ENCODE measurements at places on chromosomes 4 and X.
A peak's percentile ranks its signal among the peaks of the same experiment; 100 is the strongest.

- no peak for DNase-seq
These were observed 43.7 kb downstream of the SLC10A7 start for GRCh38 chr4:146478009-146478408.

DNA sequence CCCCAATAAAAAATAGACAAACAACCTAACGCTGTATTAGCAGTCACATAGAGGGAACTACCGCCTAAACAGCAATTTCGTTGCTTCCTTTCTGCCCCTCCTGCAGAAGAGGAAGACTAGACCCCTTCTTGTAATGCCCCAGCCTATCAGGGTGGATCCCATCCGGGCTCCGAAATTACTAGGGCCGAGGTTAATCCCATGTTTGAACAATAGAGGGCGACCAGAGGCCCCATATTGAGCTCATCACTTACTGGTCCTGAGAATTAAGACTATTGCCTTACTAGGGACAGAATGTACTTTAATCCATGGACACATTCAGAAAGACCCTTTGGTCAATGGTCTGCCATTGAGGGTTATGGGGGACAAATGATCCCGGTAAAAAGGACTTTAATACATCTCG lies 11.8 kb upstream of the ZNF630 start:
- DNase-seq: no peak

- no peak for DNase-seq
These were observed 599.9 kb downstream of the IL15 start for GRCh38 chr4:142236268-142236667.

DNA sequence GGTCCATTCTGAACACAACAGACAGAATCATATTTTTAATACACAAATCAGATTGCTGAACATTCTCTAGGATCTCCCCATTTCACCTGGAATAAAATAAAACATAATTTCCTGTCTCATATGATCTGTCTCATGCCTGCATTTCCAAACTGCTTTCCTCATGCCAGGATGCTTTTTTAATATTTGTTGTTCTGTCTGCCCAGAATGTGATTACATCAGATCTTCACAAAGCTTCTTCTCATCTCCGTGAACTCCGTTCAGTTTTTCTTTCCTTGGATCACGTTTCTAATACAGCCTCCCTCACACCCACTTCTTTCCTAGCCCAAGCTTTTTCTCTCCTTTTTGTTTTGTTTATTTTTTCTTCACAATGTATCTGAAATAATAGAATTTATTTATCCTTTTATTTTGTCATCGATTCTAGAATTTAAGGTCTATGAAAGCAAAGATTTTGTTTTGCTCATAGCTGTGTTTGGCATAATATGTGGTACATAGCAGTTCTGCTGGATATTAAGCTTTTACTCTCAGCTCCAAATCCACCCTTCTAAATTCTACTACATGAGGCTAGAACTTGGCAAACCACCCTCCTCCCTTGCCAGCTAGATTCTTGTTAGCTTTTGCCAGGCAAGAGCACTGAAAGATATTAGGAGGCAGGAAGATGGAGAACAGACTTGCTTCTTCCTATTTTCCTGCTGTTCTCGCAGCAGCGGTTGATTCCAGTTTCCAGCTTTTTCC lies 165.5 kb upstream of the SLIT2 start:
- no peak for DNase-seq

DNA sequence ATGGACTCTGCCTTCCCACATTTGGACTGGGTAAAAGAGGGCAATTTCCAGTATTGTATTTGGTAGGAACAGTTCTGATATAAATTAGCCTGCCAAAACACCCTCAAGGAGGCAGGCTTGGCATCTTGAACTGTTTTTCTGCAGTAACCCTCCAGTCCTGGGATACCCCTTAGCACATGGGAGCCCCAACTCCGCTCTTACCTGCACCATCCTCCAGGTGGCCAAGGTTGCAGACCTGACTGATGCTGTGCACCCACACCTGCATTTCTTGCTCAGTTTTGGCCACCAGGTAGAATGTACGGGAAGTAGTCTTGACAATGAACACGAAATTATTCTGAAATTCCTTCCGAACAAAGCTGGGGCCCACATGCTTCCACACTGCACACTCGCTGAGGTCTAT lies 35.1 kb downstream of the GAB3 start:
- DNase-seq: no peak

- no peak for DNase-seq
These were observed 198.3 kb downstream of the ARAP2 start for GRCh38 chr4:36046026-36046425.

- DNase-seq: no peak
These were observed 17.2 kb downstream of the RXFP1 start for GRCh38 chr4:158538911-158539310.

- DNase-seq: no peak
These were observed 211.1 kb downstream of the ADGRL3 start for GRCh38 chr4:61411241-61411640.

DNA sequence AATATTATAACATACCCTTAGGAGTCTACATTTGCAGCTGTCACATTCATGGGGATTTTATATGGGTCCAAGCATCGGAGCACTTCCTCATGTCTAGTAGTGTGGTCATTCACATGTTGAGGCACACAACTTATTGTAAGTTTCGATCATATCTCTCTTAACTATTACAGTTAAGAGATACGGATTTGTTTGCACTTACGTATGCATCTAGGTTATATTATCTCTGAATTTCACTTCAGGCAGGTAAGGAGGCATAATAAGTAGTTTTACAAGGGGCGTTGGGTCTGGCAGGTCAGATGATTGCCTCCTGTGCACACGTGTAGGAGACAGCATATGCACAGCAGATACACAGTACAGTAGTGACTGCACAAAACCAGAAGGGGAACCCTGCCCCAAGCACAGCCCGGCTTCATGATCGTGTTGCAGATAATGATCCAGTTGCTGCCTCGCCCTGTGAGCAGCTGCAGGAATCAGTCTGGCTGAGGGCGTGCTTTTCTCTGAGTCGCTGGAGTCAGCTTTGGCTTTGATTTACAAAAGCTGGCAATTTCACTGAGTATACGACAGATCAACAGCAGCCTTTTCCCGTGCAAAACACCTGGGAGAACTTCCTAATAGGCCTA lies 302.9 kb upstream of the GATB start:
- peak; percentile 29 for DNase-seq

DNA sequence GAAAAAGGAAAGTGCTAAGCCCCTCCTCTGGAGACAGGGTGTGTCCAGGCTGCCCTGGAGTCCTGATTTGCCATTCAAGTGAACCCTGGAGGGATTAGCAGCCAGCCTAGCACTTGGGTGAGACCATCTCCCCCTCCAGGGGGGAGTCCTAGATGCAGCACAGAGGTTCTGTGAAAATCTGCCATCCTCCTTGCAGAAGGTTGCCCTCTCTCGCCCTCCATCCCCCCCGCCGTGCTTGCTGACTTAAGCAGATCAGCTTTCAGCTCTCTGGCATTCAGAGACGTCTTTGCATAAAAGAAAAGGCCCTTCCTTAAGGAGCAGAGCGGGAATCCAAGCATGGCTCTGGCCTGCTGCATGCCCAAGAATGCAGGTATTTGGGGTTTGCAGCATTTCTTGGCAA lies 102.1 kb upstream of the SCML1 start:
- DNase-seq: peak; percentile 78

- DNase-seq: no peak
These were observed 52.5 kb downstream of the SORCS2 start for GRCh38 chr4:7244751-7245320.

- no peak for DNase-seq
These were observed 794.8 kb upstream of the EPHA5 start for GRCh38 chr4:66465111-66465510.

GRCh38 chrX:54560411-54560810 lies 30.4 kb downstream of the GNL3L start:
- DNase-seq: no peak

- no peak for DNase-seq
These were observed 586.1 kb downstream of the CENPC start for GRCh38 chr4:66959207-66959606.

DNA sequence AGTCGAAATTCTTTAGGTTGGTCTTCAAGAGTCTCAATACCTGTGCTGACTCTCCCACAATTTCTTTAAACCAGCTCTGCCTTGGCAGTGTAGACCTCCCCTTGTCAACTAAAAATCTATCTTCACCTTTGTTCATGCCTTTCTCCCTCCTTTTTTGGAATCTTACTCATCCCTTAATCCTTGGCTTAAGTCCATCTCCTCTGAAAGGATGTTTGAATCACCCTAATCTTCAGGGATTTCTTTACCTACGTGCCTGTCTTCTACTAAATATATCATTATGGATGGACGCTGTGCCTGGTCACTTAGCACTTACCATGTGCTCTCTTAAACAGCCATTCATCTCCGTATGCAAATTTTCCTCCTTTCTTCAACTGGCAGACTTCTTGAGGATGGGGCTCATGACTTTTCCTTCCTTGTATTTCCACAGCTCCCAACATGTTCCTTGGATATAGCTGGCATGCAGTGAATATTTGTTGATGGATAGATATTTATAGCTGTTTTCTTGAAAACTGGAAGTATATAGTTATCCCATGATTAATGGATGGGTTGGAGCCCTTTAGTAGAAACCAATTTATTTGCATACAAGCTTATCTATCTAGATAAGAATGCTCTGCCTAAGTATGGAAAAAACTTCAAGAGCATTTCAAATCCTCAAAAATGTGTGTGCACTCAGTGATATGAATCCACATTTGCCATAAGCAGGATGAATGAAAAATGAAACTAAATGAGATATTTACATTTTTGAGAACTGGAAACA lies 166.6 kb downstream of the SPRY1 start:
- no peak for DNase-seq

- no peak for DNase-seq
These were observed 246.0 kb upstream of the ARSJ start for GRCh38 chr4:114225436-114225835.

GRCh38 chr4:39023059-39023458 lies 9.2 kb downstream of the TMEM156 start:
- no peak for DNase-seq

DNA sequence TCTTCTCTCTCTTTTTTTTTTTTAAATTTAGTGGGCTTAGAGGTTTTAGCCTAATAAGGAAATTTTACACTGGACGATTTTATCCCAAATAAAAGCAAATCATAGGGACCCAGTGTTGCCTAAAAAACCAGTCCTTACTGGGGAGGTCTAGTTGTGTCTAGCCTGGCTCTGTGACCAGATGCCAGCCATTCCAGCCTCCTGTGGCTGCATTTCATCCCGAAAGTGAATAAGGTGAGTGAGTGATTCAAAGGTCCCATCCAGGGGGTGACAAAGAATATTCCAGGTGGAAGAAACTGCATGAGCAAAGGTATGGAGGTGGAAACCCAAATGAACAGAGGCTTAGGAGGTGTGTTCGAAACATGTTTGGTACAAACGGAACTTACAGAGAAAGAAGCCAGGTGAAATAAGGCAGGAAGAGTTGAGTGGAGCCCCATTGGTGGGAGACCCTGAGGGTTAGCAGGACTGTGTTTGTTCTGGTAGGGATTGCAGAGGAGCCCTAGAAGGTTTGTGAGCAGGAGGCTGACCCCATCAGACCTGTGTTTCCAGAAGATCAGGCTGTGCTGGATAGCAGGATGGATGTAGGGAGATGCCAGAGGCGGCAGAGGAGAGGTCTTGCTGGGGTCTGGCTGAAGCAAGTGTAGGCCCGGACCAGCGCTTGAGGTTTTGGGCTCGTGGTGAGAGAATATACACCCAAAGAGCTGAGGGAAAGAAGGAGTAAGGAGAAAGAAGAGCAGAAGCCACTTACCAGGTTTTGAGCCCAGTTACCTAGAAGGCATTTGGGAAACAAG lies 31.6 kb downstream of the PTTG2 start:
- DNase-seq: no peak

GRCh38 chrX:135931644-135932487 lies 38.4 kb downstream of the SAGE1 start:
- DNase-seq: peak; percentile 5

DNA sequence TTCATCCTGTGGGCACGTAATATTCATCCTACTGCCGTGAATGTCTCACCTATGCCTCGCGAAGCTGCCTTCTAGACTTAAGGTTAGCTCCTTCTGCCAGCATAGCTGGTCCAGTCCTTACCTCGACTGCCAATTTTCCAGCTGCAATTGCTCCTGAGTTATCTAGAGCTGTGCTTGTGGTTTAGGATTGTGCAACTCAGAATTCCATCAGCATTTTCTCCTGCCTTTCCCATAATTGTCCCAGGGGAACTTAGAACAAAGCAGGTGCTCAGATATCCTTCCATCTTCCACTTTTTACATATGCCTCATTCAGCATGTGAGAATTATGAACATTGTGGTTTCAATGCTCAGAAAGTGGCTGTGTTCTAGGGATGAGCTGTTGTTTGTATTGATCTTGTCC lies 131.4 kb upstream of the ADGRL3 start:
- DNase-seq: no peak

DNA sequence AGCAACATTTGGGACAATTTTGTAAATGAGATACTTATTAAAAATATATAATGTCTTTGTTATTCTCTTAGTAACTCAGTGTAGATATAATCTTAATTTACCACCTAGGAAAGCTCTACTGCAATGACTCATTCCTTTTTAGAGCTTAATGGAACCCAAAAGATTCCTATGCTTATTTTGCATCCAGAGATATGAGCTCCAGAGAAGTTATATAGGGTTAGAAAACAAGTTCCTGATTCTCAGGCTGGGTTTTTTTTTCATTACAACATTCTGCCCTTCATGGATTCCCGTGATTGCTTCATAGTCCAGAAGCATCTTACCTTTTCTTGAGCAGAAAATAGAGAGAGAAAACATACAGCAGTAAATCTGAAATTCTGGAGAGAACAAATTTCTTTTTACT lies 57.9 kb upstream of the CXCL8 start:
- DNase-seq: no peak

- DNase-seq: no peak
These were observed 37.4 kb downstream of the MAML3 start for GRCh38 chr4:140116442-140117104.

DNA sequence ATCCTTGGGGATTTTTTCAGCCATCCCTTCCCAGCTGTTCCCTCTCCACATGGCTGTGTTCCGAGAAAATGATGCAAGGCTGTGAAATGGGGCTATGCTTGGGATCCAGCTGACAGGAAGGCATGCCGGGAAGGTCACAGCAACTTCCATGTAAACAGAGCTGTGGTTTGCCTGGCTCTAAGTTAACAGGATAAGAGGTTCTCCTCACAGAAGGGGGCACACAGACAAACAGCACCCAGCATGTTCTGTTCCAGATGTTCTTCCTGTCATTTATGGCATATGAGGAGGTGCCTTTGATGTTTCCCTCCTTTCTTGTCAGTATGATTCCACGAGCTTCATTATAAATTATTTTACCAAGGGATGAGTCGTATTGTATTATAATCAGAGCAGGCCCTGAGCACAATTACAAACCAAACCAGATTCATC lies 220.7 kb downstream of the ANTXR2 start:
- DNase-seq: peak; percentile 31

- DNase-seq: no peak
These were observed 76.5 kb upstream of the DUSP21 start for GRCh38 chrX:44767308-44767707.

Measured in NCI-H510A (cell line).